ENCODE measurements at places on chromosomes 16 and 17. TPM values are rescaled to one million over a fixed set of nuclear protein-coding genes. Genes with fewer than 3 reads are reported as not detected.

ATP1B2 gene
- total RNA-seq: 0.07 TPM

CCL11 gene
- not detected for total RNA-seq

DEXI gene
- 41.8 TPM for total RNA-seq

BAIAP3 gene
- total RNA-seq: 1.3 TPM
